ENCODE measurements at places on chromosomes 2 and 18. TPM values are rescaled to one million over a fixed set of nuclear protein-coding genes. Genes with fewer than 3 reads are reported as not detected.
A peak's percentile ranks its signal among the peaks of the same experiment; 100 is the strongest.

DNA sequence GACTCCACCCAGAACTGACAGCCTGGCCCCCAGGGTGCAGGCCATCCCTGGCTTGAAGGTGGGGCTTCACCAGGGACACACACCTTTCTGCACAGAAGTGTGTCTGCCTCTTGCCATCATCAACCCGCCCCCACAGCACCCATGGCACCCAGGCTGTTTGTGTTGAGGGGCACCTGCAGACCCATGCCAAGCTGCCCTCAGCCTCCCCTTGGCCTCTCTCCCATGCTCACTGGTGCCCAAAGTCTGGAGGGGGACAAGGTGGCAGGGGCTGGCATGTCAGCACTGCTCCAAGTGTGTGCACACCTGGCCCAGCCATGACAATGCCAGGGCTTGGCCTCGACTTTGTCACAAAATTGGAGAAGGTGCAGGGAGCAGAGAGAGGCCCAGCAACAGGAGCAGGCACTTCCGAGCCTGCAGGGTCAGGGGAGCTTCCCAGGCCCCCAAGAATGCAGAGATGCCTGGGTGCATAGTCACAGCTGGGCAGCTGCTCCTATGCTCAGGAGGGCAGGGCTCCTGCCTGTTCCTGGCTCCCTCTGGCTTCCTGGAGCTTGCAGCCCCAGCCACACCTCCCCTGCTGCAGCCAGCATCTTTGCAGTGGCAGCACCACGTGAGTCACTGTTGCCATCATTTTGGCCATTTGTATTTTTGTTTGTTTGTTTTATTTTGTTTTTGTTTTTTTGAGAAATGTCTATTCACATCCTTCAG is 280.6 kb upstream of the UBE2E3 start:
- DNase-seq, result no peak

GRCh38 chr2:33614190-33614589 is 15.1 kb upstream of the FAM98A start:
- no peak for DNase-seq

DNA sequence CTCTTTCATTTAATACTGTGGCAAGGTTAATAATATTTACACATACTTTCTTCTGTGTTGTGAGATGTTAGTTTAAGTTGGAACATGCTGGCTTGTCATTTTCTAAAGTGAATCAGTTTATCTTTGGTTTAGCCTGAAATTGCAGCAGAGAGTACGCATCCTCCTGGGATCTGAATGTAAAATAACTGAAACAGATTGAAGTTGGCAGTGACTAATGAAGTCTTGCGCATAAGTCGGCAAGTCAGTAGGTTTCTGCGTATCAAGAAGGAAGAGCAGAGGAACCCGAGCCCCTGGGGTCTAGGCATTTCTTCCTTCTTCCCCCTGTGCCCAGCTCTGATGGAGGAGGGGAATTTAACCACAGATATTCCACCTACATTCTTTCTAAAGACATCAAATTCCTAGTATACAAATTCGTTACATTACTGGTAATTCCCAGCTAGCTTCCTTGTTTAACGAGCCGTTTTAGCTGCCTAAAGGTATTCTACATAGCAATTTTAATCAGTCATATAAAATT is 392.1 kb upstream of the RAB12 start:
- DNase-seq, result no peak

- peak; percentile 87 for DNase-seq
Observed at GRCh38 chr2:240232264-240232915, 91.9 kb upstream of the OTOS start.

DNA sequence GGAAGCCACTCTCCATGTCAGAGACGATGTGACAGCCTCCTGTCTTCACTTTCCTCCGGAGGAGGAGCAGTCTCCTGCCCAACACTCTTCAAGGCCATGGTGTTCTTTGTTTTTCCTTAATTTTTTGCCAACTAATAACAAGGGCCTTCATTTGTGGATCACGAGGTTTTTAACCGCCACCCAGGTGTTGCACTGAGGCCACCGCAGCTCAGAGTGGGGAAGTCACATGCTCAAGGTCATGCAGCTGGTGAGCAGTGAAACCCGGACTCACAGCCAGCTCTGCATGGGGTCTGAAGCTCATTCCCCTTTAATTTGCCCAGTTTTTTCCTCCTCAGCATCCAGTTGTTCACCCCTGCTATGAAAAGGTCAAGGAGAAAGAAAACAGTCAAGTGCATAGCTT is 19.6 kb downstream of the ENOSF1 start:
- DNase-seq, result no peak

Gene PCARE
- not detected for total RNA-seq

Gene CREG2
- total RNA-seq, result not detected

Data from left lobe of liver (tissue), 2 donors.